Omental fat pad (tissue), 4 donors: ENCODE measurements at places on chromosomes 6 and 20.

DNA sequence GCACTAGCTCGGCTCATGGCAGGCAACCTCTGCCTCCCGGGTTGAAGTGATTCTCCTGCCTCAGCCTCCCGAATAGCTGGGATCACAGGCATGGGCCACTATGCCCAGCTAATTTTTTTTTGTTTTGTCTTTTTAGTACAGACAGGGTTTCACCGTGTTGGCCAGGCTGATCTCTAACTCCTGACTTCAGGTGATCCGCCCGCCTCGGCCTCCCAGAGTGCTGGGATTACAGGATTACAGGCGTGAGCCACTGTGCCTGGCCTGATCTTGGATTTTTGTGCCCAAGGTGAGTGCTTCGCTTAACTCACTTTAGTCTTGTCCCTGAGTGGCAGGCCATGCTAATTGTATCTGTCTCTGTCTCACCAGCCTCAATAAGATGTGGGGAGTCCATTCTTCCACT lies 78.6 kb downstream of the KCNB1 start:
- DNase-seq: no peak

- DNase-seq: no peak
Measured at GRCh38 chr20:49766979-49767521, 45.6 kb upstream of the SLC9A8 start.

DNA sequence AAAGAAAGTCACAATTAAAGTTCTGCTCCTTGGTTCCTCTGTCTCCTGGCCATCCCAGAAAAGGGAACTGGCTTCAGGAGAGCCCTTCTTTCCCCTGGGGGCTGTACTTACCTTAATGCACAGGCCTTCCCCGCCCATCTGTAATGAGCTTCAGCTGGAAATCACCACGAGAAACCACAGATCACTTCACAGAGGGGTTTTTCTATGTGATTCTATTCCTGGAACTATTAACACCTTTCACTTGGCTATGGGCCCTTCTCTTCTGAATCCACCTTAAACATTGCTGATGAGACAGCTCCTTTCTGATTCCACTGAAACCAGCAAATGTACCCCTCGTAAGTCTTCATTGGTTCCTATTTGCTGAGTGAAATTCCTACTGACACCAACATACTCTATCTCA lies 80.7 kb downstream of the FOXF2 start:
- no peak for DNase-seq

DNA sequence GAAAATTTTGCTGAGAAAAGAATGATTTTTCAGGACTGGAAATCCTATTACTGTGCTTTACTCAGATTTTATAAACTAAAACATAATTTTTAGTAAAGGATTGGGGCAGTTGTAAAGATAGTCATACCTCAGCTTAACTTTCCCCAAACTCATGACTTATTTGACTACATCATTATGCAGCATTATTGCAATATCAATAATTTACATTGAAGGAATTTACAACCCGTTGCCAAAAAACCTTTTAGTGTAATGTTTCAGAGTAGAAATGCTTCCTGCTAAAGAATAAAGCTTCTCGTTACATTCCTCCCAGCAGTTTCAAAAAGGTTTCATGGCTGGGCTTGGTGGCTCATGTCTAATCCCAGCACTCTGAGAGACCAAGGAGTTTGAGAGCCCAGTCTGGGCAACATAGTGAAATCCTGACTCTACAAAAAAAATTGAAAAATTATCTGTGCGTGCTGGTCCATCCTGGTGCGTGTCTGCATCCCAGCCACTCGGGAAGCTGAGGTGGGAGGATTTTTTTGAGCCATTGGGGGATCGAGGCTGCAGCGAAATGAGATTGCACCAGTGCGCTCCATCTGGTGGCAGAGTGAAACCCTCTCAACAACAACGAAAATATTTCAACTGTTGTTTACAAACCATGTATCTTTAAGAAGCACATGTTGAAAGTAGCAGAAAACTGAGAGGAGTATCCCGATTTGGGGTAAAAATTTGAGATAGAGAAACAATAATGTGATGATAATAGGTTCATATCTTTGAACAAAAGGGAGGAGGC lies 4.4 kb downstream of the AMD1 start:
- no peak for DNase-seq

GRCh38 chr6:147678253-147678652 lies 169.8 kb downstream of the SAMD5 start:
- no peak for DNase-seq

DNA sequence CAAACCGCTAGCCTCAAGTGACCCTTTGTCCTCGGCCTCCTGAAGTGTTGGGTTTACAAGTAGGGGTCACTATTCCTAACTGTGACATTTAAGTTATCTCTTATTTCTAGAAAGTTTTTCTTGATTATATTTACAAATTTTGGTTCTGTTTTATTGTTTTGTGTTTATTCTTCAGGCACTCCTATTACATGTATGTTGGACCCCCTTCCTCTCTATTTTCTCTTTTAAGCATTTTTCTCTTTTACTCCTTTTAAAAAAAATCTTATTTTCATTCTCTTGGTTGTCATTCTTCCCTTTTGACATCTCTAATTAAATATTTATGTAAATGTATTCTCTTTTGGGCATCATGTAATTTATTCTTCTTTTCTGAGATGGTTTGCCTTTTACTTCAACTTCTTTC lies 50.4 kb upstream of the MAP3K7 start:
- DNase-seq: no peak

GRCh38 chr6:138310294-138310693 lies 67.4 kb upstream of the SMIM28 start:
- DNase-seq: no peak

- no peak for DNase-seq
Measured at GRCh38 chr20:62133864-62134263, 9.3 kb downstream of the PSMA7 start.

GRCh38 chr6:140311146-140311545 lies 936.7 kb upstream of the CITED2 start:
- DNase-seq: no peak

DNA sequence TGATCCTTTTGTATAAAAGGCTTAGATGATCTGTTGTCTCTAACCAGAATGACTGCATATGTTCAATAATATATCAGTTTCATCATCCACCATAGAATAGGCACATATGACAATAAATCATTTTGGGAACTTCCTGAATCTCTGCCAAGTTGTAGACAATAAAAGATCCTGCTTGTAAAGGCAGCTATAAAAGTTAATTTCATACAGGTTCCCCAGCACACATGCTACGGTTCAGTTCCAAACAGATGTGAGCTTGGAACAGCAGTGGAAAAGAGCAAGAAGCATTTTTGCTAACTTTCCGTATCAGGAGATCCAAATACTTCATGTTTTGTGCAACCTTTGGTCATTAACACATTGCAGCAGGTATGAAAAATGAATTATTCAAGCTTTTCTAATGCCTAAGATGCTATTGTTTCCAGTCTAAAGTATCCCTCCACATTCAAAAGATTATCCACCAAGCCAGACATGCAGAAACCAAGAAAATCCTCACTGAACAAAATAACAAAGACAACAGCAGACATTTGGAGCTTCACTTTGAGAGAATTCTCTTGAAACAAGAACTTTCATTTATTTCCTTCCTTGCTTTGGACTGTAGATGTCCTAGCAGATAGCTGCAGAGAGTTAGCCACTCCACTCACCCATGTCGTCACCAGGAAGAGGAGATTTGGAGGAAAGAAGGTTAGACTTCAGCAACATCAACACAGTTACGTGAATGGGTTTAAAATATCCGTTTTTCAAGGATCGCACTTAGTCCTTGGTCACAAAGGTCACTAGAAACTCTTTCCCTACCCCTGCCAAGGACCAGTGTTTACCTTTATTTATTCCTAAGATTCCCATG lies 453.5 kb upstream of the JARID2 start:
- no peak for DNase-seq

- DNase-seq: no peak
Measured at GRCh38 chr6:134324141-134324540, 6.2 kb upstream of the SGK1 start.

GRCh38 chr6:50791900-50792508 lies 26.7 kb upstream of the TFAP2B start:
- no peak for DNase-seq
